ENCODE measurements at places on chromosomes 5 and 9. TPM values are rescaled to one million over a fixed set of nuclear protein-coding genes. Genes with fewer than 3 reads are reported as not detected.
A peak's percentile ranks its signal among the peaks of the same experiment; 100 is the strongest.

The OTULINL gene
- 7.7 TPM for total RNA-seq

The HAND1 gene
- not detected for total RNA-seq

DNA sequence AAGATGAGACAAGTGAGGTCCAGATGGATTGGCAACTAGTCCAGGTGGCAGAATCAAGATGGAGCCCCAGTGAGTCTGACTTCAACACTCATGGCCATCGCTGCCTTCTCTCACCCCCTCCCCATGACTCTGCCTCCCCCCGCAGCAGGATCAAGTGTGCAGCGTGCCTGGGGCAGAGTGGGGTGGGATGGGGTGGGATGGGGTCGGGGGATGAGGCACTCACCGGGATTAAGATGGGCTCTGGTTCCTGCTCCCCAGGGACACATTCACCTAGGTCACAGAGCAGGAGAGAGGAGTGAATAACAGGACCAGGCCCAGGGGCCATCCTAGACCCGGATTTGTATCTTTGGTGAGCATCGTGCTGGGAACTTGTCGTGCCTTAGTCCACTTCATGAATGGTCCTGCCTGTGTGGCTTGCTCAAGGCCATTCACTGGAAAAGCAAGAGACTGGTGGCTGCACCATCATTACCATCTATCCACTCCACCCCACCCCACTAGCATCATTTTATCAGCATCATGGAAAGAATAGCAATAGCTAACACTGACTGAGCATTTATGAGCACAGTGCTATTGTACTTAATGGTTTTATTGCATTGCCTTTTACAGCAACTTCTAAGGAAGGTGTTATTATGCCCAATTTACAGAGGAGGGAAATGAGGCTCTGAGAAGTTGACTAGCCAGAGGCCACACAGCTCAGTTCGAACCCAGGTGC, 8.5 kb downstream of the AMBP start:
- H3K36me3 ChIP-seq: no peaks in the 10 kb centered on the region
- no peak overlapping the region for H3K4me3 ChIP-seq
- no peaks in the 10 kb centered on the region for H3K4me1 ChIP-seq
- no peak overlapping the region for H3K27ac ChIP-seq
- no peaks in the 10 kb centered on the region for H3K27me3 ChIP-seq

DNA sequence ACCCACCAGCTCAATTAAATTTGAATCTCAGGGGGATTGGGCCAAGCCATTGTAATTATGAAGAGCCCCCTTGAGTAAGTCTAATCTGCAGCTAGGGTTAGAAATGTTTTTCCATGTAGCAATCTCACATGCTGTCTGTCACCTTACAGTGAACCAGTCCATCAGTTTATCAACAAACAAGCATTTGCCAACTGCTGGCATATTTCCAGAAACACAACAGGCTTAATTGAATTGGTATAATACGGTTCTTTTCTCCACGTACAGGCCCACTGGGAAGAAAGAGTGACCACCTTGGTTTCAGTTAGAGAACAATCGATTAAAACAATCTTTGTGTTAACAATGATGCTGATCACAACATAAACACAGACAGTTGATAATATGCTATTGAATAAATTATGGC, 67.4 kb downstream of the NSUN2 start:
- H3K27ac ChIP-seq: no peak overlapping the region
- no peaks in the 10 kb centered on the region for H3K36me3 ChIP-seq
- no peaks in the 10 kb centered on the region for H3K27me3 ChIP-seq
- H3K4me3 ChIP-seq: no peak overlapping the region

GRCh38 chr9:127979333-127980059, 1.3 kb downstream of the EEIG1 start:
- no peaks in the 10 kb centered on the region for H3K36me3 ChIP-seq
- peaks cover 28% of the 10 kb centered on the region for H3K4me1 ChIP-seq
- no peak overlapping the region for H3K27ac ChIP-seq
- peak overlapping the region; percentile 96 for H3K4me3 ChIP-seq
- no peak for DNase-seq
- H3K27me3 ChIP-seq: no peaks in the 10 kb centered on the region

DNA sequence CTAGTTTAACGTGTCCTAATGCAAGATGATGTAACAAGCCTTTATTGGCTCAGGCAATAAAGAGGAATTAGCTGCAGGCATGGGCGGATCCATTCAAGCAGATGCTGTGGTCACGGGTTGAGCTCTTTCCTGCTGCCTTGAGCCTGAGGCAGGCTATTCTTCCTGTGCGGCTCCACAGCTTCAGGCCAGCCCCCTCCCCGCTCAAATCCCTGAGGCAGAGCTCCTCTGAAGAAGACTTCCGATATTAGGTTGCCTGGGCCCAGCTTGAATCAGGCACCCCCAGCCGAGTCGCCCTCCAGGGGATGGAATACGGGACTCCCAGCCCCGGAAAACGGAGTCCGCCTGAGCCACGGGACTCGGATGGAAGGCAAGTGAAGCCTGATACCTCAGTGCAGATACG, 95.0 kb upstream of the RUFY1 start:
- H3K4me1 ChIP-seq: no peaks in the 10 kb centered on the region
- no peak for DNase-seq
- H3K27me3 ChIP-seq: no peaks in the 10 kb centered on the region

DNA sequence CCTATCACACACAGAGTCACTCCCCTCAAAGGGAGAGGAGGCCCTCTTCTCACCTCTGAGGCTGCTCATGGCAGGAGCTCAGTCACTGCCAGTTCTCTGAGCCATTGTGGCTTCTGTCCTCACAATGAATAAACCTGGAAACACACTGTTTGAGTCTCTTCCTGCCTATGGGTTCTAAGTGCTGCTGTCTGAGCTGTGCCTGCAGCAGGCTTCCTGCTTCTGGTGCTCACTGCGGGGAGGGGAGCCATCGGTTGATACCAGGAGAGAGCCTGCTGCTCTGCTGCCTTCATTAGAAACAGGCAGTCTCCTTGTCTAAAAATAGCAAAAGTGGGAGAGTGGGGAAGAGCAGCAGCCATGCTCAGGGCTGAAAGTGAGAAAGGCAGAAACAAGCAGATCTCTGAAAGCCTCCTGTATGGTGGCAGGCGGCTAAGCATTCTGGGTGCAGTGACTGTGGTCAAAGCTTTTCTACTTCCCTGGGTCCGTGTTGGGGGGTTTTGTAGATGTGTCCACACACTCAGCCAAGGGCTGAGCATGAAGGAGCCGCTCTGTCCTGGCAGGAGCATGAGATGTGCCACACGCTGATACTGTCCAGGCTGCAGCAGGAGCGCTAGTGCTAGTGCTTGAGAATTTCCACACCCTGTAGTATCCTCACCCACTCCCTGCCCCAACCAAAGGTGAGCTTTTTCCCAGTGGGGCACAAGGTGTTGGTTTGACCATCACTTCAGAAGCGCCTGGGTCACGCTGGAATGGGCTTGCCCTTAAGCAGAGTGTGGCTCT, 34.2 kb downstream of the PRKACG start:
- no peak for DNase-seq
- peaks cover 12% of the 10 kb centered on the region for H3K4me1 ChIP-seq
- no peaks in the 10 kb centered on the region for H3K27me3 ChIP-seq
- H3K4me3 ChIP-seq: no peak overlapping the region
- H3K27ac ChIP-seq: no peak overlapping the region

DNA sequence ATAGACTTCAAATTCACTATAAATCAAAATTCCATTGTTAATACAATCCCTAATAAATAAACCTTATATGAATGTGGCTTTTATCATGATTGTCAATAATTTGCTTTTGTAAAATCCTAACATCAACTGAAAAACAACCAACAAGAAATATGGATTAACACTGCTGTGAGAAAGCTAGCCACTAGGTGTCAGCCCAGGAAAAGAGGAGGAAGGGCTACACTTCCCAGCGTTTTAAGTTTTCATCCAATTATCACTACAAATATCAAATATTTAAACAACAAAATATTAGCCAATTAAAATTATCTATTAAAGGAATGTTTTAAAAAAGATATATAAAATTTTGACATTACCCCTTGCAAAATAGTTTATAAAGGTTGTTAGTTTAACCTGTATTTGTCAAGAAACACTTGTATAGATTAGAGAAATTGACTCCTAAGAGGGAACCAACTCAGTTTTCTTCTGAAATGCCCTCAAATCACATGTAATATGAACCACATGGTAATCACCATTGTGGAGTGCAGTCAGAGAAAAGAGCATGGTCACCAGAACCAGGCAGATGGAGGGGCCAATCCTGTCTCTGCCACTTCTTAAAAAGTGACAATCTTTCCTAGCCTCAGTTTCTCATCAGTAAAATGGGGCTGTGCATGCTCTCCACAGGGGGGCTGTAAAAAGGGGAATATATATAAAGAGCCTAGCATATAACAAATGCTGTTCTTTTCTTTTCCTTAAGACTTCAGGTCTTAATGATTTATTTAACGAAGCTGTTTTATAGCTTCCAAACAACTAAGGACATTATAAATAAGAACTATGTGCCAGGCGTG, 188.2 kb downstream of the CRB2 start:
- H3K36me3 ChIP-seq: no peaks in the 10 kb centered on the region
- H3K27ac ChIP-seq: no peak overlapping the region
- no peaks in the 10 kb centered on the region for H3K27me3 ChIP-seq
- H3K4me1 ChIP-seq: no peaks in the 10 kb centered on the region
- DNase-seq: no peak

GRCh38 chr5:102139029-102139428, 157.1 kb downstream of the SLCO4C1 start:
- no peaks in the 10 kb centered on the region for H3K4me1 ChIP-seq
- H3K27ac ChIP-seq: no peak overlapping the region
- H3K4me3 ChIP-seq: no peak overlapping the region
- DNase-seq: no peak
- H3K36me3 ChIP-seq: no peaks in the 10 kb centered on the region

- H3K4me3 ChIP-seq: no peak overlapping the region
- H3K27me3 ChIP-seq: no peaks in the 10 kb centered on the region
- DNase-seq: no peak
- H3K36me3 ChIP-seq: no peaks in the 10 kb centered on the region
- no peak overlapping the region for H3K27ac ChIP-seq
Measured at GRCh38 chr5:59259237-59259636, 634.3 kb downstream of the PDE4D start.

DNA sequence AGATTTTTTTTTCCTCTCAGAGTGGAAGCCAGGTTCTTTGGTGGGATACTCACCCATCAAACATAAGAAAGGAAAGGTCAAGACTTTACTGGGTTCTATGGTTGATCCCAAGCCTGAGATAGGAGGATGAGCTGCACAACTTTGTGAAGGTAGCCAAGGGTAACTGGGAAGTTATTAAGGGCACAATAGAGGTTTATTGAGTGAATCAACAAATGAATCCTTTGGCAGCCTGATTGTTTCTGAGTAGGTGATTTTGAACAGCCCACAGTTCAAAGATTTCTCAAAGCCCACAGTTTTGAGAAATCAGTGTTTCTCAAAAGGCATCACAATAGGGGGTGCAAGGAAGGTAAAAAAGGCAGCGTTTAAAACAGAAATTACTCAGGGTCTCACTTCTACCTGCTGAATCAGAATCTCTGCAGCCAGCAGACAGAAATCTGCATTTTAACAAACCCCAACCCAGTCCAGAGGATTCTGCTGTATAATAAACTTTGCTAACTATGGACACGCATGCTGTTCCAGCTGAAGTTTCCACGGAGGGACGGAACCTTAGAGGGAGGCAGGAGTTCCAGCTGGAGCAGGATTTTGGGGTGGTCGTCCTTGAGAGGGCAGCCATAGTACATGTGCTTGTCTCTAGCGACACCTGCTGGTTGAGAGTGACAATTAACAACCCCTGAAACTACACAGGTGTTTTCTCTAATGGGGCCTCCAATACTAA, 32.7 kb upstream of the FSD1L start:
- H3K36me3 ChIP-seq: no peaks in the 10 kb centered on the region
- no peak for DNase-seq
- H3K4me1 ChIP-seq: peaks cover 14% of the 10 kb centered on the region
- H3K4me3 ChIP-seq: peak overlapping the region; percentile 20
- H3K27ac ChIP-seq: no peak overlapping the region

- H3K27me3 ChIP-seq: no peaks in the 10 kb centered on the region
- no peak overlapping the region for H3K4me3 ChIP-seq
- H3K27ac ChIP-seq: no peak overlapping the region
- no peaks in the 10 kb centered on the region for H3K4me1 ChIP-seq
Measured at GRCh38 chr9:93245437-93245970, 61.6 kb downstream of the WNK2 start.

DNA sequence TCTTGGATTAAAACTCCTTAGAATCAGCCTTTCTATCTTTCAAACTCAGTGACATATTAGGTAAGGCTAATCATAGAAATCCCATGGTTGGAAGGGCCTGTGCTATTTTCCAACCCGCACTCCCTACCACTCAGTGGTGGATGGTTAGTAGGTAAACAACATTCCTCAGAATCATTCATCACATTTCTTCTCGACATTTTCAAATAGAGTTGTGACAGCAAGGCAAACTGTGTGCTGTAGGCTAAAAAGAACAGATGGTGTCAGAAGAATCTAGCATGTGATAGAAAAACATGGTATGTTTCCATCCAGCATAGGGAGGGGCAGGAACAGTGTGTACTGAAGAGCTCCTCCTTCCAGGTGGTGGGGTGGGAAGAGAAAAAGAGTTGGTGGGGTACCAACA, 227.3 kb upstream of the NMUR2 start:
- no peak overlapping the region for H3K4me3 ChIP-seq
- H3K4me1 ChIP-seq: no peaks in the 10 kb centered on the region
- H3K27ac ChIP-seq: no peak overlapping the region
